Endodermal cell (in vitro differentiated cells): ENCODE measurements at places on chromosomes 3 and 15.
A peak's percentile ranks its signal among the peaks of the same experiment; 100 is the strongest.

DNA sequence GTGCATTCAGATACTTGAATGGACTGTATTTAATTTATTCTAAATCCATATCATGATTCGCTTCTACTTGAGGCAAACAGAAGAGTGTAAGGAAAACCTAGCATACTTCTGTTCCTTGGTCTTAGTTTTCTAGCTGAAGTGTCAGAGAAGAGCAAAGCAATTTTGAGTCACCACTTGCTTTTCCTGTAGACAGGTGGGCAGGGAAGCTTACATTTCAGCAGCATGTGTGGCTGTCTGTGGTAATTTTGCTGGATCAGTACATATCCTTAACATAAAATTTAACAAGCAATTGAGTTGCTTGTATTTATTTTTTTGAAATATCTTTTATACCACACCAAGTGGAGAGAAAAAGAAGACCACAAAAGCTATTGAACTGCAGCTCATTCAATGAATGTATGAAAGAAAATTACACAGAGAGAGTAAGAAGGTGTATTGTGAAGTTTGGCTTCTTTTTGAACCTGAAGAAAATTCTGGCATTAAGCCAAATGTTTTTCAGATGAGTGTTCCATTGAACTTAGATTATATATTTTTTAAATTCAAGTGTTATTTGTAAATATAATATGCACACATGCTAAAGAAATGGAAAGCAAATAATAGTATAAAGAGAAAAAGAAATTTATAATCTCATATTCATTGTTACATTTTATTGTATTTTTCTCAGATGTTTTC lies 747.6 kb downstream of the NAALADL2 start:
- H3K4me1 ChIP-seq, result no peaks in the 10 kb centered on the region
- H3K36me3 ChIP-seq, result no peaks in the 10 kb centered on the region
- H3K27ac ChIP-seq, result peak overlapping the region; percentile 17
- H3K27me3 ChIP-seq, result no peaks in the 10 kb centered on the region

GRCh38 chr3:106349191-106349881 lies 480.5 kb upstream of the CBLB start:
- no peak overlapping the region for H3K4me3 ChIP-seq

- no peaks in the 10 kb centered on the region for H3K4me1 ChIP-seq
- no peaks in the 10 kb centered on the region for H3K36me3 ChIP-seq
- no peak overlapping the region for H3K4me3 ChIP-seq
- peak; percentile 74 for DNase-seq
Observed at GRCh38 chr15:68672781-68673205, 94.0 kb downstream of the CORO2B start.

DNA sequence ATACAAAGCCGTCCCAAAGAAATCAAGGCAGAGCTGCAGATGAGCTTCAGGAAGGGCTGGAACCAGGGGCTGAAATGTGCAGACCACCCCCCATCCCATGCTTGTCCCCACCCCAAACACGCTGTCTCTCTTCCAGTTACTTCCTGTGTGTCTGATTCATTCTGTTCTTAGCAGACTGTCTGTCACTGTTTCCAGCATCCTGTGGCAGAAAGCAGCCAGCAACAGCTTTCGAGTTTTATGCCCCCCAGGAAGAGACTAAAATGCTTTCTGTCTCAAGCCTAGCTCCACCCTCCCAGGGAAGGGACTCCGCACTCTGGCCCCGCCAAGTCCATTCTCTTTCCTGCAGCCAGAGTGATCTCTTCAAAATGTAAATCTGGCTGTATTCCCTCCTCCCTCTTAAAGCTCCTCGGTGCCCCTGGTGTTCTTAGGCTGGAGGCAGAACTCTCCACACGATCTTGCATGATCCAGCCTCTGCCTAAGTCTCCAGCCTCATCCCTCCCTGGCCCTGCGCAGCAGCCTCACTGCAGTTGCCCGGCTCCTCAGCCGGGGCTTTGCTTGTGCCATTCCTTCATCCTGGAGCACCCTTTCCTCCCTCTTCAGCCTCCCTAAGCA lies 41.5 kb downstream of the HRH1 start:
- peak; percentile 68 for DNase-seq
- no peaks in the 10 kb centered on the region for H3K36me3 ChIP-seq
- H3K27me3 ChIP-seq, result no peaks in the 10 kb centered on the region
- no peak overlapping the region for H3K4me3 ChIP-seq

DNA sequence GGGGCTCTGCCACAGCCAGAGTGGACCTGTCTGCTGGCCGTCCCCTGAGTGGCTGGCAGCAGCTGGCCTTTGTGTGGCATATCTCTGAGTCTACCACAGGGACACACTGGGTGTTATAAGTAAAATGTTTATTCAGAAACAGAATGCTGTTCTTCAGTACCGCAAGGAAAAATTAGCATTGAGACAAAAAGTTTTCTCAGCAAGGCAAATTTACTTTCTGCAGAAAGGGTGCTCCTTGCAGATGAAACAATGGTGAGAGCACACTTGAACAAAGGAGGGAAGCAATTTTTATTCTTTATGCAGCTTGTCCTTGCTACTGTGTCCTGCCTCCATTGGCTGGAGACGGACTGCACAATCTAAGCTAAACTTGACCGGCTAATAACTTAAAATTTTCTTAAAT lies 4.0 kb downstream of the TMEM89 start:
- H3K27ac ChIP-seq, result no peak overlapping the region
- no peaks in the 10 kb centered on the region for H3K36me3 ChIP-seq
- H3K4me3 ChIP-seq, result peak overlapping the region; percentile 29
- no peaks in the 10 kb centered on the region for H3K4me1 ChIP-seq
